ENCODE measurements at places on chromosomes 12 and 14. TPM values are rescaled to one million over a fixed set of nuclear protein-coding genes. Genes with fewer than 3 reads are reported as not detected.

Gene MYH7
- 0.05 TPM for polyA plus RNA-seq

Gene TEAD4
- polyA plus RNA-seq: 68.1 TPM

Gene POTEG
- polyA plus RNA-seq: not detected

GRCh38 chr14:98374136-98374535 is 897.9 kb downstream of the BCL11B start:
- no peak overlapping the region for H3K4me3 ChIP-seq
- H3K36me3 ChIP-seq: no peaks in the 10 kb centered on the region
- no peaks in the 10 kb centered on the region for H3K27me3 ChIP-seq
- DNase-seq: no peak

DNA sequence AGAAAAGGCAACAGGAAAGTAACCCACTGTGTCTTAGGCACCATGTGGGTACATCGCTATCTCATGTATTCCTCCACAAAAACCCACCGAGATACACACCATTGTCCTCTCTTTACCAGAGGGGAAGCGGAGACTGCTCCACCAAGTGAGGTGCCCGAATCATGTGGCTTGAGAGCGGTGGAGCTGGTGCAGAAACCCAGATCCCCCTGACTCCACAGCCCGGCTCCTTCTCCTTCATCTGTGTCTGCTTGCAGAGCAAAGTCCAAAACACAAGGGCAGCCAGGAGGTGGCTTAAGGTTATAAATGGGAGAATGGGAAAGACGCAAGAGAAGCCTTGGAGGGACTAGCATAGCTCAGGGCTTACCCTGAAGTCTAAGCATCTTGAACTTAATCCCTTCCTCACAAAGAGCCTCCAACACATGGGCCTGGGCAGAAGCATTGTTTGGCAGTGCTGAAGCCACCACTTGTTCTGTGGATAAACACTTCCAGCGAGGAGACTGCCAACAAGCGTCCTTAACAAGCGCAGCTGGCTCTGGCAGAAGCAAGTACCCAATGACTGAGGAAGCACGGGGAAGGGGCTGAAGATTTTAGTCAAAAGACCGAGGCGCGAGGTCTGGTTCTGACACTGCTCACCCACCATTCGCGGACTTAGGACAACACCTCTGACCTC is 83.0 kb downstream of the TTC7B start:
- H3K36me3 ChIP-seq: no peaks in the 10 kb centered on the region
- no peak overlapping the region for H3K27ac ChIP-seq

DNA sequence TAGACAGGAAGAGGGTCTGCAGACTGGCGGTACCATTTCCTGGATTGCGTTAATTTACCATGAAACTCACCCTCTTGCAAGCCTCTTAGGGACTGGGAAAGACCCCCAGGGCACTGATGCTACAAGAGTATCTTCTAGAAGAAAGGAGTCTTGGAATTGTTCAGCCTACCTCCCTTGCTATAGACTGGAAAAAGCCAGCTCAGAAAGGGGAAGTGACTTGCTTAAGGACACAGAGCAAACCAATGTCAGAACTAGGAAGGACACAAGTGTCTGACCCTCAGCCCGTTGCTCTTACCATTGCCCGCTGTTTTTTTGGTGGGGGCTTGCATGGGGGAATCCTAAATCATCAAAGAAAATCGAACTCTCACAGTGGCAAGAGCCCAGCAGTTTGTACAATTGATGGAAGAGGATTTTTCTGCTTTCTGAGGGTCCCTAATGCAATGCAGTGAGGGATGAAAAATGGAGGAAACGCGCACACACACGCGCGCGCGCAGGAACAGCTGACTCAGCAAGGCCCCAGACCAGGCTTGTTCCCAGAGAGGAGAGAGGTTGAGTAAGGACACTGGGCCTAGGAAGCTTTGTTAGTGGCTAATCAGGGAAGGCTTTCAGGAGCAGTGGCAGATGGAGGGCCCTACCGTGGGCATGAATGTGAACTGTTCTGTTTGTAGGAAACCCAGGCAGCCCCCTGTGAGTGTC is 50.9 kb downstream of the RIN3 start:
- no peak overlapping the region for H3K4me3 ChIP-seq
- H3K27me3 ChIP-seq: no peaks in the 10 kb centered on the region
- no peak overlapping the region for H3K27ac ChIP-seq
- DNase-seq: no peak
- H3K36me3 ChIP-seq: no peaks in the 10 kb centered on the region
- H3K4me1 ChIP-seq: no peaks in the 10 kb centered on the region

DNA sequence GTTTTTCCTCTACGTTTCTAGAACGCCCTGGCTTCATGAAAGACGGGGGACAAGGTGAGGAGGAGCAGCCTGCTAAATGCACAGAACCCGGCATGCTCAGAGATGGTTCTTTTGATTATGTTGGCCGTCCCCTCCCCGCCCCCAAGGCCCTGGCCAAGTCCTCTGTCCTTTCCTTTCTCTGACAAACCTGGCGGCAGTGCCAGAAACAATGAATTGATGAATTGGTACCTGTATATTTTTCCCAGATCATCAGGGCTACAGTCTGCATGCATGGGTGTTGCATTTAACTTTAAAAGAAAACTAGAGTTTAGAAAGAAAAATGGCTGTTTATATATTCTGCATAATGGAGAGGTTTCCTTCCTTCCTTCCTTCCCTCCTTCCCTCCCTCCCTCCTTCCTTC is 29.0 kb downstream of the GPRC5D start:
- peaks cover 8% of the 10 kb centered on the region for H3K4me1 ChIP-seq
- no peaks in the 10 kb centered on the region for H3K36me3 ChIP-seq
- no peak for DNase-seq
- no peak overlapping the region for H3K27ac ChIP-seq
- no peaks in the 10 kb centered on the region for H3K27me3 ChIP-seq

- H3K4me3 ChIP-seq: no peak overlapping the region
- H3K27ac ChIP-seq: no peak overlapping the region
- no peaks in the 10 kb centered on the region for H3K36me3 ChIP-seq
- no peaks in the 10 kb centered on the region for H3K4me1 ChIP-seq
- no peak for DNase-seq
- H3K27me3 ChIP-seq: no peaks in the 10 kb centered on the region
These were observed 392.9 kb upstream of the FOXG1 start for GRCh38 chr14:28373721-28374120.

Gene SDR9C7
- 0.12 TPM for polyA plus RNA-seq

DNA sequence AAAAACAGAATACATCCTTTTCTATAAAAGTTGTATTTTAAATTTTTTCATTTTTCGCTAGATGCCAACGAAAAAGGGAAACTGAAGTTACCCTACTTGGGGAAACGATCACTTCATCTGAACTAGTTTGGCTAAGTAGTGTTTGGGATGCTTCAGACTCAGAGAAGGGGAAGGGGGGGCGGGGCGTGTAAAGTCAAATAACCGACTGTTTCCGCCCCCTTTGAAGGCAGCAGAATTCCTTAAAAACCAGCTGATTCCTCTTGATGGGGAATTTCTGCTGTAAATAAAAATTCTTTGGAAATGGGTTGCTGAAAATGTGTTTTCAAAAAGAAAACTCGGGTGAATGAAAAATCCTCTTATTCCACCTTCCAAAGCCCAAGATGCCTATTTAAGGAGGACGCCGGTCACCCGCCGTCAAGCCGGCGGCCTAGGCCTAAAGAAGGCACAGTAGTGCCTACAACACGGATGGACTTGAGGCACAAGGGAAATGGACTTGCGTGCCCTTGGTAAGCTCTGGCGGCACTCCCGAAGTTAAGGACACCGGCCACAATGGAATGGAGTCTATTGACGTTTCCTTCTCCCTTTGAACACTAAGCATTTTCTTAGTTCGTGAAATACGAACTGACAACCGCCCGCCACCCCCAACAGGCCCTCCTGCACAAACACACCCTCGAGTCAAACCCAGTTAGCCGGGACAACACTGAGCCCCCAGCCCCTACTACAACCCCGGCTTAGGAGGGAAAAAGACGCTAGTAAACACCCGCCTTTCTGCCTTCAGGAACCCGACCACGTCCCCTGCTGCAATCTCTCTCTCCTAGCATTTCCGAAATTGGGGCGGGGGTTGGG is 1.9 kb downstream of the ATXN2 start:
- H3K4me3 ChIP-seq: peak overlapping the region; percentile 84
- no peaks in the 10 kb centered on the region for H3K36me3 ChIP-seq
- H3K27ac ChIP-seq: peak overlapping the region; percentile 51
- peaks cover 33% of the 10 kb centered on the region for H3K4me1 ChIP-seq
- peak; percentile 78 for DNase-seq
- H3K27me3 ChIP-seq: no peaks in the 10 kb centered on the region

Gene GLT1D1
- polyA plus RNA-seq: 1.4 TPM

GRCh38 chr14:91142214-91142668 is 28.4 kb downstream of the DGLUCY start:
- no peaks in the 10 kb centered on the region for H3K4me1 ChIP-seq
- DNase-seq: no peak
- no peaks in the 10 kb centered on the region for H3K36me3 ChIP-seq
- H3K27me3 ChIP-seq: no peaks in the 10 kb centered on the region
- H3K27ac ChIP-seq: no peak overlapping the region
- no peak overlapping the region for H3K4me3 ChIP-seq

DNA sequence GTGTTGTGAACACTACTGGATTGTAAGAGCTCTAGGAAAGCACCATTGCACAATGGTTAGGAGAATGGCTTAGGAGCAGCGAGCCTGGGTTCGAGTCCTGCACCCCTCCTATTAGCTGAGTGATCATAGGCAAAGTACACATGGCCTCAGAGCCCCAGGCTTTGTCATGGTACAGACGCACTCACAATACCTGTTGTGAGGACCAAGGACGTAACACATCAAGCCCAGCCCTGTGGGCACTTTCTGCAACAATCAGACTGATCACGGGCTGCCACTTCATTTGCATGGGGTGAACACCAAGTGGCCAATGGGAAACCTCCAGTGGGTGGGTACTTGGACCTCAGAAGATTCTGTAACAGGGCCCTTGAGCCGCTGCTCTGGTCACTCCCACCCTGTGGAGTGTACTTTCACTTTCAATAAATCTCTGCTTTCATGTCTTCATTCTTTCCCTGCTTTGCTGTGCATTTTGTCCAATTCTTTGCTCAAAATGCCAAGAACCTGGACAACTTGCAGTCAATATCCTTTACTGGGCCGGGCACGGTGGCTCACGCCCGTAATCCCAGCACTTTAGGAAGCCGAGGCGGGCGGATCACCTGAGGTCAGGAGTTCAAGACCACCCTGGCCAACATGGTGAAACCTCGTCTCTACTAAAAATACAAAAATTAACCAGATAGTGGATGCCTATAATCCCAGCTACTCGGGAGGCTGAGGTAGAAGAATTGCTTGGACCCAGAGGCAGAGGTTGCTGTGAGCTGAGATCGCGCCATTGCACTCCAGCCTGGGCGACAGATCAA is 28.2 kb downstream of the GLRX5 start:
- no peak for DNase-seq
- H3K36me3 ChIP-seq: no peaks in the 10 kb centered on the region
- H3K27me3 ChIP-seq: peaks cover 8% of the 10 kb centered on the region
- no peak overlapping the region for H3K27ac ChIP-seq
- H3K4me1 ChIP-seq: peaks cover 5% of the 10 kb centered on the region

- no peak overlapping the region for H3K27ac ChIP-seq
- no peak for DNase-seq
- no peaks in the 10 kb centered on the region for H3K4me1 ChIP-seq
- no peak overlapping the region for H3K4me3 ChIP-seq
- H3K27me3 ChIP-seq: no peaks in the 10 kb centered on the region
- no peaks in the 10 kb centered on the region for H3K36me3 ChIP-seq
These were observed 608.6 kb downstream of the DIO2 start for GRCh38 chr14:79602742-79603141.
